ENCODE measurements at places on chromosomes 6 and 20.
A peak's percentile ranks its signal among the peaks of the same experiment; 100 is the strongest.

- DNase-seq, result no peak
Measured at GRCh38 chr6:138569970-138570724, 70.9 kb upstream of the NHSL1 start.

DNA sequence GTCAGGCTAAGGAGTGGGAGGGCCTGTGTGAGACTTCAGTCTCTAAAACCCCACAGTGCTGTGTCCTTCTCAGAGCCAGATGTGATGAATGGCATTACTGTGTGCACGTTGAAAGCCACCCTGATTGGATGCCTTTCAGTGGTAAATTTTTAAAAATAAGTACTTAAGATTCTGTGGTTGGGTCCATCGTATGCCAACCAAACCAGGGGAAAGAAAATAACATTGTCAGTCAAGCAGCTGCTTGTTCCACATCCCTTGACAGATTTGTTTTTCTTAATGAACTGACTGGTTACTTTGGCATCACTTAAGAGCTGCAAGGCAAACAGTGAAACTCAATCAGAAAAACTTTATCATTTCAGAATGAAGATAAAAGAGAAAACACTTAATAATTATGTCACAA is 334.0 kb upstream of the NT5E start:
- DNase-seq, result no peak

DNA sequence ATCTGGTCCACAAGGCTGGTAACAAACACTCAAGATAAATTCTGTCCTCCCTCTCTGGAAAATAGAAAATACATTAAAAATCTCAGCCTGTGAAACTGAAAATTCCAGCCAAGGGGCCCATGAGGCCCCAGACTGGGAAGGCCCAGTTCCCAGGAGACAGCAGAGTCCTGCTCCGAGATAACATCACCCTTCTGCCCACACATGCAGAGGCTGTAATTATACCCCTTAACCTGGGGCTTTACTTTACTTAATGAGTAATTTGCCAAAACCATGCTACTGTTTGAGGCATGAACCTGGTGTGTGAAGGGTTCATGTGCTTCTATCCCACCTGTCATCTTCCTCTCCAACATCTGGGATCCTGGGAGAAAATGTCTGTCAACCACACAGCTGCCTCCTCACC is 398.9 kb upstream of the SULF2 start:
- DNase-seq, result no peak

GRCh38 chr20:18669241-18670019 is 81.6 kb downstream of the DTD1 start:
- no peak for DNase-seq

DNA sequence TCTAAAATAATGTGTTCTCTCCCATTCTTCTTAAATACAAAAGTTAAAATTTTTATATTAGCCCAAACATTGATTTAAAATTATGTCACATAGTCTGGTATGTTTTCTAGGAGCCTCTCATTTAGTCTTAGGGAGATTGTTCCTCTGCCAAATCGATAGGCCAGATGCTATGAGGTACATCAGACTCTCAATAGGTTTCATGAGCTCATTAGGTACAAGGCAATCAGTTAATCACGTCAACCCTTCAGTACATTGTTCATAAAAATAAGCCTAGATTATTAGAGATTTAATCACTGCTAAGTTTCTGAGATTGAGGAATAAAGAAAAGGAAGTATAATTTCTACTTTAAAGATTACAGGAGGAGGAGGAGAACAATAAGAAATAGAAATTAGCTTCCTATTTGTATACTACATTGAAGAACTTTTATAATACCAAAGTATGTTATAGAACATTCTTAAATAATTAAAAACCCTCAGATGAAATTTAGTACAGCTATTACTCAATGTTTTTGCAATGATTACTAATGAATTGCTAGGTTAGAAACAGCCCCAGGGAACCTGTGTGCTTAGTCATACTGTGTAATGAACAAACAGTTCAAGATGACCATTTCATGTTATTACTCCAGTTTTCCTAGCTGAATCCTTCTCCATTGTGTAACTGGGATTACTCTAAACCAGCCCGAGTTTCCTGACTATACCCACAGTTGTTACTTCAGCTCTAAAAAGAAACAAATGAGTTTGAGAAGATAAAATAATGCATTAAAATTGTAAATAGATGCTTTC is 117.0 kb downstream of the BMP5 start:
- no peak for DNase-seq

DNA sequence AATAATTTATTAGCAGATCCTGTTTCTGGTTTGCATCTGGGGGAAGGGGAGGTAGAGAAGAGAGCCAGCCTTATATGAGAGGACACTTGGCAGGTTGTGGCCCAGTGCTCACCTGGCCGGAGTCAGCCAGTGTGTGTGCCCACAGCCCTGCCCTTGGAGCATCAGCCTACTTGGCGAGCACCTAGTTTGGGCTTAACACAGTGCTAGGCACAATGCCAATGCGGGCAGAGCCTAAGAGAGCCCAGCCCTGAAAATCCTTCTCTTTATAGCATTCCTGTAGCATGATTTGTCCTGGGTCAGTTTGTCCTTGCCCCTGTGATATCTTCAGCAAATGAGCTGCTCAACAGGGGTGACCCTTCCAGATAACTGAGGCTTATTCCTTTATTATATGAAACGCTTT is 73.0 kb downstream of the SLX4IP start:
- DNase-seq, result no peak

DNA sequence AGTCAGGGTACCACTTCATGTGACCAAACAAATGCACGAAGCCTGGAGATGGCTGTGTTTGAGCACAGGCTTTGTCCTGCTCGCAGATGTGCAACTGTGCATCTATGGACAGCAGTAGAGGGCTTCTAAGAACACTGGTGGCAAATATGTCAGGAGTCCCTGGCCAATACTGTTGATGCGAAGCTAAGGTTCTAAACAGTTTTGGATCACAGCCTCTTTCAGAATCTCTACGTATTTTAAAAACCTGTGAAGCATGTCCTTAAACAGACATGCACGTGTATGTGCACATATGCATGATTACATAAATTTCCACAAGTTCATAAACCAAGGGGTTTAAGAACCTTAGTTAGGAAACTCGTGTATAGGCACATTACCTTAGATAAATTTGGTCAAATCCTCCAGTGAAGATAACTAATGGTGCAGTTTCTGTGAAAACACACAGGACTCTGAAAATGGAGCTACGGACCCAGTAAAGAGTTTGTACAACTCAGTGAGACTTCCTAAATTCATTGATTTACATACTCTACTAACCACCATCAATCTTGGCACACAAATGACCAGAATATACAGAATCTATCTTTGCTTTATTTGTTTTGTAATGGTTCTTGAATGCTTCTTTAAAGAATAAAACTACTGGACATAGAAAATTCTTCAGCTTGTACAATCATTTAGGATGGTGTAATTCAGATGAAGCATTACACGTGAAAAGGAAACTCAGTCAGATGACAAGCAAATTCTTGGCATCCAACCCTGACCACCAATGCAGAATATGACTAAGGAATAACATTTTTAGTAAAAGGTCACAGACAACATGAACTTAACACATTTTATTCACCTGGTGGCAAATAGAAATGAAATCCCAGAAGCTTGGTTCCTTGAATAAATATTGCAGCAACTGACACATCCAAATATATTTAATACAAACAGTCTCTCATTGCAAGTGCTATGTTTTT is 27.4 kb downstream of the KCNQ5 start:
- DNase-seq, result no peak

GRCh38 chr6:63538550-63538949 is 33.7 kb upstream of the LOC128125822 start:
- no peak for DNase-seq

- DNase-seq, result no peak
Measured at GRCh38 chr6:95545226-95545625, 32.1 kb upstream of the MANEA start.

DNA sequence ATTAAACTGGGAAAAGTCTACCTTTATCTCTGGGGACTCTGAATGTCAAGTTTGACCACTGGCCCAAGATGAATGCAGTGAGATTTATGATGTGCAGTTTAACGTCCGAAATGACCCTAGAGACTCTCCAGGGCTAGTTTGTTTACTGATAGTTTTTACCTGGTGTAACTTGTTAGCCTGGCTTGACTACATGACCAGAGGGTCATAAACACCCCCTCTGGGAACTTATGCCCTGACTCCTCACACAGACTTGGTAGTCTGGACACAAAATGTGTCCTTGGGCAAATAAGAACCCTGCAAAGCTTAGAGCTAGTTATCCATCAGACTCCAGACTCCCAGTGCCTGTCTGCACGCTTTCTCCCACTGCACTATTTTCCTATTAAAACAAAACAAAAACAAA is 606.5 kb downstream of the HACE1 start:
- DNase-seq, result no peak

GRCh38 chr6:158758941-158759479 is 60.2 kb downstream of the EZR start:
- peak; percentile 42 for DNase-seq

DNA sequence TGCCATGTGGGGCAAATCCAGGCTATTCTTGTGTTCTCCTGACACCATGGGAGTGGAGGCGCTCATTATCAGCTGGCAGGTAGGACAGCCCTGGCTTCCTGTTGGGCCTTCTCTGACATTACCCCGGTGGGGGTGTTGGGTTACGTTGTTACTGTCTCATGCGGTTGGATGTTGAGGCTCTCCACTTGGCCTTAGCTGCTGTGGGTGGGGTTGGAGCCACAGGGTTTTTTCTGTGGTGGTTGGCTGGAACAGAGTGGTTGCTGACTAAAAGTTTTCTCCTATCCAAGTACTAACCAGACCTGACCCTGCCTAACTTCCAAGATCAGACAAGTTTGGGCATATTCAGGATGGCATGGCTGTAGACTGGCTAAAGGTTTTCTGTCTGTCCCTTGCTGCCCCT is 20.2 kb downstream of the RIPK1 start:
- no peak for DNase-seq

DNA sequence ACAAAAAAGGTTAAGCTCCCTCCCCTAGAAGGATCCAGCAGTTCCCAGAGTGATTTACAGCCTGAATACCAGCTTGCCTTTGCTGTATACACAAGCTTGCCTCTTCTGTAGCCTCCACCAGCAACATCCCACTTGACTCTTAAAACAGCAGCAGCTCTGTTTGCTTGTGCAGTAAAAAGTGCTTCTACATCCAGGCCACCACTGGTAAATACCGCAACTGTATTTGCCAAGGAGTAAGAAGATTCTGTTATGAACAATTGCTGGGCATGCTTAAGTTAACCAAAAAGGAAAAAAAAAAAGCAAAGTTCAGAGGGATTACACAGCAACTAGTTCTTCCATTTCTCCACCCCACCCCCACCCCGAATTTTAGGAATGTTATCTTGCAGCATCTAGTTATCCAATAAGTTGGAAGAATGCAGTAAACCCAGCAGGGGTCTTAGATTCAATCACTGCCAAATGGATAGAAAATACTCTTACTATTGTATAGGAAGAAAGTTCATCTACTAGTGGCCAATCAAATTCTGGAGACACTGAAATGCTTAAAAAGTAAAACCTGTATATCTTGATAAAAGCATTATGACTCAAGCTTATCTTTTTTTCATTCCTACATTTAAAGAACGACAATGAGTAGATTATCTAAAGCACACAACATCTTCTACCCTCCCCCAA is 4.8 kb downstream of the SALL4 start:
- no peak for DNase-seq

- DNase-seq, result no peak
Measured at GRCh38 chr6:149438855-149439254, 38.8 kb downstream of the SUMO4 start.

GRCh38 chr6:33779895-33780294 is 9.0 kb downstream of the LEMD2 start:
- no peak for DNase-seq

- no peak for DNase-seq
Measured at GRCh38 chr20:4412216-4412615, 309.5 kb upstream of the PRND start.

DNA sequence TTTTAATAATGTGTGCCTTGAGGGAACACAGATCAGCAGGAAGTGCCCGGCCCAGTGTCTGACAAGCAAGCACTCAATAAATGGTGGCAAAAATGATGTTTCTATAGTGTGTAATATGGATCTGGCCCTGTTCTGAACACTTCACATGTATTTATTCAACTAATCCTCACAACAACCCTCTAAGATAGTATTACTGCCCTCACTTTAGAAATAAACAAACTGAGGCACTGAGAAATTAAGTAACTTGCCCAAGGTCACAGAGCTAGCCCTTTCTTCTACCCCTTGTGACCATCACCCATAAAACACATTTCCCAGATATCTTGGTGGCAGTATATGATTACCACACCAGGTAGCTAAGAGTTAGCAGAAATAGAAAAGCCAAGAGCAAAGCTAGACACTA is 12.8 kb upstream of the MTFR2 start:
- DNase-seq, result no peak

DNA sequence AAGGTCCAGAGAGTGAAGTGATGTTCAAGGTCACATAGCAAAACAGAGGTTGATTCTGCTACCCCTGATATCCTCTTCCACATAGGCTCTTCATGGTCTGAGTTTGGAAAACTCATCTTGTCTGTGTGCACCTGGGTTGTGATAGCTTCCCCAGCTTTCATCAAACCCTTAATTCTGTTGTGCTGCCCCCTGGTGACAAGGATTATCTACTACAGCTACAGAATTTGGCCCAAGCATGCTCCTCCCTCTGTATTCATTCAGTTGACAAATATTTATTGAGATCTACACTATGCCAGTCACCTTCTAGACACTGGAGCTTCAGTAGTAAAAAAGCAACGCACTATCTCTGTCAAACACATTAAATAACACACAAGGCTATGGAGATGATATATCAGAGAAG is 50.4 kb downstream of the SMPDL3A start:
- peak; percentile 80 for DNase-seq

- DNase-seq, result no peak
Measured at GRCh38 chr6:113654396-113654795, 202.7 kb upstream of the MARCKS start.

DNA sequence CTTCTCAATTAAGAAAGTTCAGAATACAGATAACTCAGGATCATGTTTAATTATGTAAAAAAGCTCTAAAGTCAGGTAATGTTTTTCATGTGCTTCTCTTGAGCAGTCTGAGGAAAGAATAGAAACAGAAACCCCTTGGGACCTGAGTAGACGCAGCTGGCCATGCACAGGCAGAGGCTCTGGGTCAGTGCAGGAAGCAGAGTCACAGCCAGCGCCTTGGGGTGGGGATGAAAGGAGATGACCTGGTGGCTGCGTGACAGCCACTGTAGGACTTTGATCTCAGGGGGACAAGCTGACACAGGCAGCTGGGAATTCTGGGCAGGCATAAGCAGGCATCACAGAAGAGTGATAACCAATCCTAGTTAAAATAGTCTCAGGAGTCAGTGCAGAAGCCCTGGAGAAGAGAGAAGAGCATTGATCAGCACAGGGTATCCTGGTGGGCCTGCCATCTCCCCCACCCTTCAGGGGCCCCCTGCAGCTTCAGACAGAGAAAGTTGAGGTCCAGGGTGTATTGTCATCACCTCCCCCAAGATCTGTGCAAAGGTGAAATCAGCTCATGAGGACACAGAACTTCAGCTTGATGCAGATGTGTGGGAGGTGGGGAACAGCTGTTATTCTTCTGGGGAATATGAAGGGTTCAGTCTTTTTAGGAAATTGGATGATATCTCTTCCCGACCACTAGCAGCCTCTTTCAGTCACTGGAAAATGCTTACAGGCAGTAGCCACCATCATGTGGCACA is 6.4 kb downstream of the HLA-DQB1 start:
- DNase-seq, result no peak
